ENCODE measurements at places on chromosomes 11 and 22. TPM values are rescaled to one million over a fixed set of nuclear protein-coding genes. Genes with fewer than 3 reads are reported as not detected.
A peak's percentile ranks its signal among the peaks of the same experiment; 100 is the strongest.

GRCh38 chr11:73531386-73531785 lies 66.5 kb downstream of the FAM168A start:
- no peak for DNase-seq

DNA sequence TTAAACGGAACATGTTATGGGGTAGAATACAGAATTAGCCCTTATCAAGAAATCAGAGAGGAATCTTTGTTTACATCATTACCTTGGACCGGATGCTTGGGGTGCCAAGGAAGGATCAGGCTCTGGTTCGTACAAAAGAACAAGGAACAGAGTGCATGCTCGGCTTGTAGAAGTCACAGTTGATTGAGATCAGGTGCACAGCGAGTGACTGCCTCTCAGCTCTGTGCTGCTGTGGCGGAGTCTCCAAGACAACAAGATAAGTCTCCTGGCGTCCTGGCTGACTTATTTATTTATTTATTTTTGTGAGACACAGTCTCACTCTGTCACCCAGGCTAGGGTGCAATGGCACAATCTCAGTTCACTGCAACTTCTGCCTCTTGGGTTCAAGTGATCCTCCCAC lies 31.8 kb downstream of the GLB1L2 start:
- DNase-seq: no peak

DNA sequence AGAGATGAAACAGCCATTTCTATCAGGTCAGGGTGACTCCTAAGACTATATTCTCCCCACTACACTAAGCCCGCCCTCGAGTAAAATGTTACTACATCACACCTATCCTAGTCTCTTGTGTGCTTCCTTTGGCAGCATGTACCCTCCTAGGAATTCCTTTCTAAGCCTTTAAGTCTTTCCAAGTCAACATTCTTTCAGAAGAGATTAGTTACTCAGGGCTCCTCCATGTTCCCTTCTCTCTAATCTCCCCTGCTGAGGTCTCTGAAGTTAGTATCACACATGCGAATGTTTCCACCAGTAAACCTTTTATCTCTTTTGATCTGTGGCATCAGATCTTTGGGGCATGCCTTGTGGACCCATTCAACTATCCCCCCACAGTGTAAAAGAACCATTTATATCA lies 873.7 kb upstream of the FAT3 start:
- DNase-seq: no peak

- no peak for DNase-seq
Measured at GRCh38 chr11:96149743-96150555, 193.0 kb downstream of the MAML2 start.

GRCh38 chr11:81470446-81470845 lies 1263.2 kb downstream of the FAM181B start:
- no peak for DNase-seq

DNA sequence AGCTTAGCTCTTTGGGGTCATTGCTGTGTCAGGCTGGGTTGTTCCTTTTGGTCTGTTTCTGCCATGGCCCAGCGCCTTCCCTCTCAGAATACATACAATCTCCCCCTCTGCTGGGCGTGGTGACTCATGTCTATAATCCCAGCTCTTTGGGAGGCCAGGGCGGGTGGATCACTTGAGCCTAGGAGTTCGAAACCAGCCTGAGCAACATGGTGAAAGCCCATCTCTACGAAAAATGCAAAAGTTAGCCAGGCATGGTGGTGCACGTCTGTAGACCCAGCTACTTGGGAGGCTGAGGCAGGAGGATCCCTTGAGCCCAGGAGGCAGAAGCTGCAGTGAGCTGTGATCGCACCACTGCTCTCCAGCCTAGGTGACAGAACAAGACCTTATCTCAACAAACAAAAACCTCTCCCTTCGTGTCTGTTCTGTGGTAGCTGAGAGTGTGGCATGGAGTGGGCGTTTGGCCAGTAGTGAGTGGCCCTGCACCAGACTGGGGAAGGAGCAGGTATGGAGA lies 46.7 kb upstream of the RAB1B start:
- no peak for DNase-seq

DNA sequence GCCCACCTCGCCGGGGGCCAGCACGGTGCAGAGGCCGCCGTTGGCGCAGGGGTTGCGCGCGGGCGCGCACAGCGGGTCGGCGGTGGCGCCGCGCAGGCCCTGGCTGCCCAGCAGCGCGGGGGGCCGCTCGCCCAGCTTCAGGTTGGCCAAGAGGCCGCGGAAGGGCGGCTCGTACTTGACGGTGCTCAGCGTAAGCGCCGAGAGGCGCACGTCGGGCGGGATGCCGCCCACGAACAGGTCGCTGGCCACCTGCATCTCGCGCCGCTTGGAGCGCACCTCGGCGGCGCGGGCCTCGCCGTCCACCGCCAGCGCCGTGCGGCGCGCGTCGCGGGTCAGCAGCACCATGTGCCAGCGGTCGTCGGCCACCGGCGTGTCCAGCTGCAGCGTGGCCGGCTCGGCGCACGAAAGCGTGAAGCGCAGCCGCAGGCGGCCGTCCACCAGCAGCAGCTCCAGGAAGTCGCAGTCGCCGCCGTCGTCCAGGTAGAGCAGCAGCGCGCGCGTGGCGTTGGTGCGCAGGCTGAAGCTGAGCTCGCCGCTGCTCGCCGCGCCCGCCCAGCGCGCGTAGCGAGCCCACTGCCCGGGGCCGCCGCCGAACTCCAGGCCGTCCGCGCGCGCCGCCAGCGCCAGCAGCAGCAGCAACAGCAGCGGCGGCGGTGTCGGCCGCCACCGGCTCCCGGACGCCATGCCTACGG lies 9.8 kb downstream of the NRXN2 start:
- peak; percentile 41 for DNase-seq

DNA sequence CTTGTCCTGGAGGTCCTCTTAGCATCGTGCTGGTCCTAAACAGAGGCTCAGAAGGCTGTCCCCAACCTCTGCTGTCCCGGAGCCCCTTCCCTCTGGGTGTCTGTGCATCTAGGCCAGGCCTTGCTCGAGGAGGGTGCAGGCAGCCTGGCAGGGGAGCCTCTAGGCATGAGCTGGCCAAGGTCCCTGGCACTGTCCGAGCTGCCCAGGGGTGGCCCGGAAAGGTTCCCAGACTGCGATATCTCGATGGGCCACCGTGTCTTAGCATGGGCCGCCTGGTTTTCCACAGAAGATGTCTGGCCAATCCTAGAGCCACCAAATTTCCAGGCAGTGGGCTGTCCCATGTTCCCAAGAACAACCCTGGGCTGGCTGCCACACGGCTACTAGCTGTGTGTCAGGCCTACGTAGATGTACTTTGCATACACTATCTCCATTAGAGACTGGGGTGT lies 24.6 kb upstream of the SMIM38 start:
- DNase-seq: no peak

- no peak for DNase-seq
Measured at GRCh38 chr11:83933008-83933407, 646.8 kb upstream of the CCDC90B start.

- no peak for DNase-seq
Measured at GRCh38 chr11:12050470-12051286, 42.3 kb upstream of the DKK3 start.

- DNase-seq: no peak
Measured at GRCh38 chr11:78489184-78489583, 71.6 kb upstream of the GAB2 start.

DNA sequence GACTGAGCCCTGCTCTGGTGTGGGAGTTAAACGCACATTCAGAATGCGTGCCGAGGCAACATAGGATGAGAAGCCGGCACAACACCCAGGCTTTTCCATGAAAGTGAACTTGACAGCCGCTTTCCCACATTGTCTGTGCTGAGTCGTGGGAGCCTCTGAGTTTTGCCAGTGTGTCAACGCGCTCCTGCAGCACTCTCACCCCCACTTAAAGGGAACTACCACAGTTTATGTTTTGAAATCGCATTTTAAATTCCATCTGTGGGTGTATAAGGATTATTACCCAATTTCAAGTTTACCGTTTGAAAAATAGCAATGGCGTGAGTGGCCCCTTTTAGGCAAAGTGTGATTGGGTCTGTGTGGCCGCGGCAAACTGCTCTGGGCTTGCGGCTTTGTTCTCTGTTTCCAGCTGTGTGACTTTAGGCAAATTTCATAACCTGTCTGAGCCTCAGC lies 81.5 kb downstream of the FBLN1 start:
- peak; percentile 62 for DNase-seq

- DNase-seq: no peak
Measured at GRCh38 chr22:23053912-23054530, 16.3 kb upstream of the GNAZ start.

Gene CBLIF
- not detected for total RNA-seq

Gene DKK3
- 1,064 TPM for total RNA-seq

Gene GVQW3
- total RNA-seq: 1.8 TPM

Gene CYP2D6
- 0.33 TPM for total RNA-seq

Gene TRIM29
- not detected for total RNA-seq

Gene PGA5
- total RNA-seq: not detected

Gene OR5A1
- not detected for total RNA-seq

Gene MGAT3
- not detected for total RNA-seq

Measured in fibroblast of lung (primary cell).